Stimulated activated CD8-positive, alpha-beta memory T cell treated with anti-CD3 and anti-CD28 coated beads, Interleukin-15, amount 100 ng/mL, for 48 hours (primary cell): ENCODE measurements at places on chromosomes 6 and 20.

- no peak for DNase-seq
Measured at GRCh38 chr6:167998215-167998614, 744 bp downstream of the KIF25 start.

GRCh38 chr6:3965071-3965718 lies 113.7 kb downstream of the FAM217A start:
- no peak for DNase-seq

DNA sequence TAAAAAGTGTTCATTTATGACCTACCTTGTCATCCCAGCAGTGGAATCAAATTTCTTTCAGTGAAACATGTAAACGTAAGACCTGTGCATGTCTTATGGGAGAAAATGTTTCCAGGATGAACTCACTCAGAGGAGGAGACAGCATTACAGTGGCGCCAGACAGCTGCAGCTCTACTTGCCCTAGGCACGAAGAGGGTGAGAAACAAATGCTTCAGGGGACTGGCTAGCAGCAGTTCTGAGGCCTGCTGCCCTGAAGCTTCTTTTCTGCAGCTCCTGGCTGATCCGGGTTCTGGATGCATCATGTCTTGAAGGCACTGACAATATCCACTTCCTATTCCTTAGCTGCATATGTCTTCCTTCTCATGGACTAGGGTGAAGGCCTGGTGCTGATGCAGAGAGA lies 120.2 kb downstream of the QRSL1 start:
- DNase-seq, result no peak

GRCh38 chr6:37190159-37190535 lies 20.2 kb downstream of the PIM1 start:
- DNase-seq, result no peak
